Calu3 (cell line): ENCODE measurements at places on chromosomes 4 and X.
A peak's percentile ranks its signal among the peaks of the same experiment; 100 is the strongest.

- no peak for DNase-seq
- no peaks in the 10 kb centered on the region for H3K4me1 ChIP-seq
- no peak overlapping the region for H3K4me3 ChIP-seq
- no peaks in the 10 kb centered on the region for H3K27me3 ChIP-seq
- no peak overlapping the region for H3K27ac ChIP-seq
Observed at GRCh38 chrX:22349116-22349515, 76.4 kb downstream of the CBLL2 start.

DNA sequence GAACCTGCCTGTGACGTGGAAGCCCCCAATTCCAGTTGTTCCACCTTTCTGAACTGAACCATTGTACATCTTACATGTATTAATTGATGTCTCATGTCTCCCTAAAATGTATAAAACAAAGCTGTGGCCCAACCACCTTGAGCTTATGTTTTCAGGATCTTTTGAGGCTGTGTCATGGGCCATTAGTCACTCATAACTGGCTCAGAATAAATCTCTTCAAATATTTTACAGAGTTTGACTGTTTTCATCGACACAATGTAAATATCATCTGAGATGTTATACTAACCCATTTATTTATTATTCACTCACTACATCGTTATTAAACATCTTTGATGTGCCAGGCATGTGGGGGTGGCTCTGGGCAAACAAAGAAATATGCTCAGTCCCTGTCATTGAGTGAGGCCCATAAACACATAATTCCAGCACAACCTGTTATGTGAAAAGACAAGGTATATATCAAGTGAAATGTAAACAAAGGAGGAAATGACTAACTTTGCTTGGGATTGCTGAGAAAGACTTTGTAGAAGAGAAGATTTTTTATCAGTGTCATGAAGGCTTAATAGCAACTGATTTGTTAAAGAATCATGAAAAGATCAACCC, 34.5 kb upstream of the PPM1K start:
- H3K27me3 ChIP-seq, result no peaks in the 10 kb centered on the region
- no peak for DNase-seq
- H3K4me3 ChIP-seq, result peak overlapping the region; percentile 10
- H3K27ac ChIP-seq, result peak overlapping the region; percentile 74
- H3K4me1 ChIP-seq, result peaks cover 30% of the 10 kb centered on the region

GRCh38 chrX:78545233-78545632, 113.9 kb downstream of the RTL3 start:
- H3K27ac ChIP-seq, result no peak overlapping the region
- peaks cover 9% of the 10 kb centered on the region for H3K4me1 ChIP-seq
- no peak overlapping the region for H3K4me3 ChIP-seq
- no peaks in the 10 kb centered on the region for H3K27me3 ChIP-seq
- H3K36me3 ChIP-seq, result no peaks in the 10 kb centered on the region
- DNase-seq, result no peak

DNA sequence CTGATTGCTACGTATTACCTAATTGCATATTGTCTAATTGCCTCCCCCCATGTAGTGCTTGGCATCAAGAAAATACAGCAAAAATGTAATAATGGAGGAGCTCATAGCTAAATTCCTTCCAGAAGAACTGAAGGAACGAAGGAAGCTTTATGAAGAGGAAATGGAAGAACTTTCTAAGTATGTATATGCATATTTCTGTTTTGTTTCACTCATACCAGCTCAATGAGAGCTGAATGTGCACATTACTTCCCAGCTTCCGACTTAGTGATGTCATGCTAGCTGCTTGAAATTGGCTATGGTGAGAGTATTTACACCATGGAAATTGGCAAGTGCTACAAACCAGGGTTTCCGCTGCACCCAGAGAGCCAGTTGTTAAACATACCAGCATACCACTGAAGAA, 34.7 kb downstream of the LONRF3 start:
- no peaks in the 10 kb centered on the region for H3K27me3 ChIP-seq
- H3K4me1 ChIP-seq, result peaks cover 3% of the 10 kb centered on the region
- no peaks in the 10 kb centered on the region for H3K36me3 ChIP-seq

- H3K27ac ChIP-seq, result no peak overlapping the region
- DNase-seq, result no peak
- no peaks in the 10 kb centered on the region for H3K27me3 ChIP-seq
- H3K4me3 ChIP-seq, result no peak overlapping the region
- H3K36me3 ChIP-seq, result no peaks in the 10 kb centered on the region
Observed at GRCh38 chr4:89172865-89173264, 61.5 kb downstream of the TIGD2 start.

DNA sequence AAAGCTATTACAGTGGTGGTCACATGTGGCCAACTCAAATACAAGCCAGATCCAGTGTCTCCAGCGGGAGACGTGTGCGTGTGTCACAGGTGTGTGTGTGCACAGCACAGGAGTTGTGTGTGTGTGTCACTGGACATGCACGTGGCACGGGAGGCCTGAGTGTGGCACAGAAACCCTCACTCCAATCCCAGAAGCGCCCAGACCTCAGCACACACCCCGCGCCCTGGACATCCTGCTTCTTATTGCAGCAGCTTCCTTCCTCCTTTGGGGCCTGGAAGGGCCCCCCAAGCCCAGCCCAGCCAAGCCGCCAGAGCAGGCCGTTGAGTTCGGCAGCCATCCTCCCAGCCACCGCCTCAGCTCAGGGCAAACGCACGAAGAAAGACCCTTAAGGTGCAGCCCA, 37.9 kb downstream of the ACOX3 start:
- H3K4me1 ChIP-seq, result no peaks in the 10 kb centered on the region
- H3K27me3 ChIP-seq, result no peaks in the 10 kb centered on the region
- no peak overlapping the region for H3K4me3 ChIP-seq
- no peak overlapping the region for H3K27ac ChIP-seq
- H3K36me3 ChIP-seq, result peaks cover 10% of the 10 kb centered on the region

- no peak overlapping the region for H3K27ac ChIP-seq
- H3K36me3 ChIP-seq, result no peaks in the 10 kb centered on the region
- no peak for DNase-seq
- no peak overlapping the region for H3K4me3 ChIP-seq
- H3K4me1 ChIP-seq, result no peaks in the 10 kb centered on the region
Observed at GRCh38 chr4:19927381-19927780, 324.3 kb upstream of the SLIT2 start.

- H3K36me3 ChIP-seq, result no peaks in the 10 kb centered on the region
- H3K27ac ChIP-seq, result no peak overlapping the region
- no peaks in the 10 kb centered on the region for H3K4me1 ChIP-seq
- H3K27me3 ChIP-seq, result peaks cover 8% of the 10 kb centered on the region
- no peak overlapping the region for H3K4me3 ChIP-seq
Observed at GRCh38 chr4:17753646-17754045, 27.8 kb downstream of the FAM184B start.

- no peaks in the 10 kb centered on the region for H3K27me3 ChIP-seq
- DNase-seq, result peak; percentile 76
- peaks cover 54% of the 10 kb centered on the region for H3K4me1 ChIP-seq
- peak overlapping the region; percentile 99 for H3K27ac ChIP-seq
- H3K4me3 ChIP-seq, result peak overlapping the region; percentile 85
Observed at GRCh38 chrX:19670854-19671620, 155.7 kb upstream of the MAP3K15 start.

- H3K36me3 ChIP-seq, result no peaks in the 10 kb centered on the region
- H3K4me3 ChIP-seq, result no peak overlapping the region
- H3K4me1 ChIP-seq, result no peaks in the 10 kb centered on the region
- no peak for DNase-seq
- H3K27ac ChIP-seq, result no peak overlapping the region
- no peaks in the 10 kb centered on the region for H3K27me3 ChIP-seq
Observed at GRCh38 chr4:173698557-173699262, 168.7 kb upstream of the HAND2 start.

DNA sequence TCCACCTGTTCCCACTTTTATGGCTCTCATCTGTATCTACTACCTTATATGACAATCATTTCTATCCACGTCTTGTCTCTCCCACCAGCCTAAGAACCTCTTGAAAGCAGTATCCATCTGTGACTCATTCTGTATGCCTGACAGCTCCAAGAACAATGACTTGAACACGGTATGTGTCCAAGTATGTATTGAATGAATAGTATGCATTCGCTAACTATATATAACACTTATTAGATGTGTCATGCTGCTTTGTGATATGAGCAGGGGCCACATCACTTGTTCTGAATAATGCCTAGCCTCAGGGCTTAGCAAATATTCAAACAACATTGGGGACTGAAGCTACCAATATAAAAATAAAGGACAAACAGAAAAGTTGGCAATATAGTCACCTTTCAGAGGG, 4.9 kb downstream of the OPHN1 start:
- H3K27ac ChIP-seq, result no peak overlapping the region
- no peak for DNase-seq
- no peak overlapping the region for H3K4me3 ChIP-seq
- peaks cover 9% of the 10 kb centered on the region for H3K36me3 ChIP-seq
- H3K27me3 ChIP-seq, result no peaks in the 10 kb centered on the region

DNA sequence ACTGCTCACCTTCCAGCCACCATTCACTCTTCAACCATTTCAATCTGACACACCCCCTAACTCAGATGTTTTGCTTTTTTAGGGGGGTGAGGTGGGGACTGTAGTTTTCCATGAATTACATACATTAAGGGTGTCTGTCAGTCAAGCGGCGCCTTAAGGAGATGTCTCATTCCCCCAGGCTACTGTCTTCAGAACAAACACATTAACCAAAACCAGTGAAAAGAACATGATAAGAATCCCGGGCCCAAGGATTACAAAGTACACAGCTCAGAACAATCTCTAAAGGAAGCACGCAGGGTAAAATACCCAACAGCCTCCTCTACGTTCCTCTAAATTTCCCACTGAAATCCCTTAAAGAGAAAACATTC, 62.5 kb upstream of the IRF2 start:
- DNase-seq, result no peak
- peak overlapping the region; percentile 94 for H3K27ac ChIP-seq
- H3K27me3 ChIP-seq, result no peaks in the 10 kb centered on the region
- peak overlapping the region; percentile 88 for H3K4me3 ChIP-seq
- H3K4me1 ChIP-seq, result peaks cover 10% of the 10 kb centered on the region

GRCh38 chr4:120293341-120293740, 226.7 kb upstream of the MAD2L1 start:
- no peaks in the 10 kb centered on the region for H3K36me3 ChIP-seq
- H3K27me3 ChIP-seq, result no peaks in the 10 kb centered on the region
- H3K4me1 ChIP-seq, result no peaks in the 10 kb centered on the region
- H3K4me3 ChIP-seq, result no peak overlapping the region
- no peak for DNase-seq

GRCh38 chr4:175807547-175807946, 4.5 kb downstream of the GPM6A start:
- DNase-seq, result no peak
- H3K27me3 ChIP-seq, result no peaks in the 10 kb centered on the region
- no peaks in the 10 kb centered on the region for H3K4me1 ChIP-seq
- no peaks in the 10 kb centered on the region for H3K36me3 ChIP-seq
- no peak overlapping the region for H3K4me3 ChIP-seq

DNA sequence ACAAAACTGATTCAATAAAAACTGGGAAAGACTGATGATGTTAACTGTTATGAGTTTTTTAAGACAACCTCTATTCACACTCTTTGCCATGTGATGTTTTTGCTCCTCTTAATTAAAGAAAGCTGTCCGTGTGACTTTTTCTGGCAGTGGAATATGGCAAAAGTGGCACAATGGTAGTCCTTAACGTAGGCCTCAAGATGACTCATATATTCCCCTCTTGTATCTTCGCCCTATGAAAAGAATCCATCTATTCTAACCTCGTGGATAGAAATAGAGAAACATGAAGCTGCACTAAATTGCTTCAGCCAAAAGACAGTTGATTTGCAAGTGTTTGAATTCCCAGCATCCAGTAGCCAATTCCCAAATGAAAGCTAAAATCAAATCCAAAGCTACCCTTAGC, 603.8 kb upstream of the PCDH7 start:
- no peak overlapping the region for H3K27ac ChIP-seq
- H3K4me3 ChIP-seq, result no peak overlapping the region
- no peak for DNase-seq
- no peaks in the 10 kb centered on the region for H3K4me1 ChIP-seq
- no peaks in the 10 kb centered on the region for H3K27me3 ChIP-seq

- DNase-seq, result no peak
- H3K4me3 ChIP-seq, result no peak overlapping the region
- H3K27ac ChIP-seq, result no peak overlapping the region
- no peaks in the 10 kb centered on the region for H3K27me3 ChIP-seq
- H3K36me3 ChIP-seq, result no peaks in the 10 kb centered on the region
Observed at GRCh38 chr4:108788731-108789130, 25.9 kb upstream of the ETNPPL start.

DNA sequence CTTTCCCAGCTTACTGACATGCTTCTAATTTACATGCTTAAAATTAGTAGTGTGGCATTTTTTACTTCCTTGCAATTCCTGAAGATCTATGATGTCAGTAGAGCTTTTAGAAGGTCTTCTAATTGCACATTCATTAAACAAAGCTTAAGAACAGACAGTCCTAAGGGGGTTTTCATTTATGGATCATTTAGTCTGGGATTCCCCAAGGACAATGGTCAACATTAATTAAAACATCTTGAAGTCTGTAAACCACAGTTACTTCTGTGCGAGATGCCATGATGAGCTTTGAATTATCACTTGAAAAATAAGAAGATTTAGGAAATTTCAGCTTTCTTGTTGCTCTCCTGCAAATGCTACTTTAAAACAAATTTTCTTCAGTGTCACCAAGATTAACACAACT, 20.2 kb downstream of the ANXA3 start:
- peaks cover 20% of the 10 kb centered on the region for H3K4me1 ChIP-seq
- H3K27me3 ChIP-seq, result no peaks in the 10 kb centered on the region
- H3K27ac ChIP-seq, result peak overlapping the region; percentile 67
- peaks cover 69% of the 10 kb centered on the region for H3K36me3 ChIP-seq

GRCh38 chr4:46992338-46992737, 1.0 kb downstream of the GABRA4 start:
- no peaks in the 10 kb centered on the region for H3K36me3 ChIP-seq
- no peak overlapping the region for H3K4me3 ChIP-seq
- no peak for DNase-seq
- H3K4me1 ChIP-seq, result no peaks in the 10 kb centered on the region
- H3K27me3 ChIP-seq, result peaks cover 21% of the 10 kb centered on the region

DNA sequence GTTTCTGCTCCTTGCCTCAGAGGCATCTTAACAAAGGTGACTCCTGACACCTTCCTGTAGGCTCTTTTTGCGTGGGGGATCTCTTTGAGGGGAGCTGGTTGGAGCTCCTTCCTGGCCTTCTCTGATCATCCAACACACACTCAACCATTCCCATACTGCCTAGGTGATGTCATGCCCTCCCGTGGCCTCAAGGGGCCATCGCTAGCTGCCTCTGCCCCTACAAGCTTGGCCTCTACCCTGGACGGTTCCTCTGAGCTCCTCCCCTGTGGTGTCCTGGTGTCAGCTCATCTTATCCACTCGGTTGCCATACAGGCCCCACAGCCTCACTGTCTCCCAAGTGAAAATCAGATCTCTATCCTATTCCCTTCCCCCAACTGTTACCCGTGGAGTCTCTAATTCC, 13.7 kb upstream of the ZNF185 start:
- H3K27me3 ChIP-seq, result peaks cover 52% of the 10 kb centered on the region
- no peak overlapping the region for H3K27ac ChIP-seq
- no peak for DNase-seq
- H3K4me1 ChIP-seq, result no peaks in the 10 kb centered on the region
- no peaks in the 10 kb centered on the region for H3K36me3 ChIP-seq

GRCh38 chr4:105135785-105136184, 10.9 kb upstream of the TET2 start:
- H3K4me1 ChIP-seq, result peaks cover under 1% of the 10 kb centered on the region
- no peak overlapping the region for H3K27ac ChIP-seq
- H3K36me3 ChIP-seq, result no peaks in the 10 kb centered on the region
- H3K27me3 ChIP-seq, result no peaks in the 10 kb centered on the region
